ENCODE measurements at places on chromosomes 6 and 20.
A peak's percentile ranks its signal among the peaks of the same experiment; 100 is the strongest.

- peak; percentile 30 for DNase-seq
Observed at GRCh38 chr6:100881707-100882040, 545 bp upstream of the ASCC3 start.

GRCh38 chr6:167146977-167147376 is 10.8 kb downstream of the GPR31 start:
- DNase-seq, result no peak

GRCh38 chr6:40626886-40627285 is 39.7 kb upstream of the LRFN2 start:
- no peak for DNase-seq

DNA sequence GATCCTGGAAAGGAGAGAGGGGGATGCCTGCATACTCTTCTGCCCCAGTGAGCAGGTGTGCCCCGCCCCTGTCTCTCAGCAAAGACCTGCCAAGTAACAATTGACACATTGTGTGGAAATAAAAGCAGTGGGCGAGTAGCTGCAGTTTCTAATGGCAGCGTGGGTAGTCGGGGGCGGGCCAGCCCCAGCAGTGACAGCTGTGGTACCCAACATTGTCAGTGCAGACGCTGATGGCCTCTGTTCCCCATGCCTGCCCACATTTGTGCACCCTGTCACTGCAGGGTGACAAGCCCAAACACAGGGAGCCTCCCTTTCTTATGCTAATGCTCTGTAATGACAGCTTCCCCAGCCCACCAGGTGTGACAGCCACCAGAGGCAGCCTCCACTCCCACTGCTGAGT is 491.7 kb downstream of the DHX35 start:
- DNase-seq, result no peak

GRCh38 chr6:170294813-170295509 is 4.1 kb upstream of the DLL1 start:
- DNase-seq, result no peak

GRCh38 chr6:154675602-154676088 is 57.6 kb upstream of the SCAF8 start:
- peak; percentile 94 for DNase-seq

DNA sequence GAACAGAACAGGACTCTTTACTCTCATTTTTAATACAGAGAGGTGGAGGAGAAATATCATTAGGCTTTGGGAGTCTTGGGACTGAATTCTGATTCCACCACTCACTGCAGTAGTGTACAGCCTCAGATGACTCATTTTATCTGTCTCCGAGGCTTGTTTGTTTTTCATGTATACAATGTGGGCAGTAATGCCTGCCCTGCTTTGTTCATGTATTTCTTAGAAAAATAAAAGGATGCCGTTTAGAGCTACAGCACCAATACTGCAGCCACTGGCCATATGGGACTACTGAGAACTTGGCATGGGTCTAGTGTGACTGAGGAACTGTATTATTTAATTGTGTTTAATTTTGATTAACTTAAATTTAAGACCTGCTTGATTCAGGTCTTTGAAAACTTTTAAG is 41.2 kb upstream of the JAG1 start:
- DNase-seq, result no peak

- no peak for DNase-seq
Observed at GRCh38 chr20:37480919-37481318, 40.1 kb upstream of the NNAT start.

DNA sequence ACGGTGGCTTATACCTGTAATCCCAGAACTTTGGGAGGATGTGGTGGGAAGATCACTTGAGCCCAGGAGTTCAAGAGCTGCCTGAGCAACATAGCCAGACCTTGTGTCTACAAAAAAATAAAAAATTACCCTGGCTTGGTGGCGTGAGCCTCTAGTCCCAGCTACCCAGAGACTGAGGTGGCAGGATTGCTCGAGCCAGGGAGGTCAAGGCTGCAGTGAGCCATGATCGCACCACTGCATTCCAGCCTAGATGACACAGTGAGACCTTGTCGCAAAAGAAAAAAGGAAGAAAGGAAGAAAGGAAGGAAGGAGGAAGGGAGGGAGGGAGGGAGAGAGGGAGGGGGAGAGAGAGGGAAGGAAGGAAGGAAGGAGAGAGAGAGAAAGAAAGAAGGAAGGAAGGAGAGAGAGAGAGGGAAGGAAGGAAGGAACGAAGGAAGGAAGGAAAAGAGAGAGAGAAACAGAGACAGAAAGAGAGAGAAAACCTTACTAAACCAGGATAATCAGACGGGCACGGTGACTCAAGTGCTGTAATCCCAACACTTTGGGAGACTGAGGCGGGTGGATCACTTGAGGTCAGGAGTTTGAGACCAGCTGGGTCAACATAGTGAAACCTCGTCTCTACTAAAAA is 10.9 kb upstream of the PNRC1 start:
- no peak for DNase-seq

- DNase-seq, result no peak
Observed at GRCh38 chr20:13213335-13213734, 7.7 kb upstream of the ISM1 start.

GRCh38 chr6:25157183-25157582 is 122.0 kb upstream of the CARMIL1 start:
- DNase-seq, result no peak

GRCh38 chr20:9794831-9795230 is 44.0 kb downstream of the PAK5 start:
- no peak for DNase-seq

DNA sequence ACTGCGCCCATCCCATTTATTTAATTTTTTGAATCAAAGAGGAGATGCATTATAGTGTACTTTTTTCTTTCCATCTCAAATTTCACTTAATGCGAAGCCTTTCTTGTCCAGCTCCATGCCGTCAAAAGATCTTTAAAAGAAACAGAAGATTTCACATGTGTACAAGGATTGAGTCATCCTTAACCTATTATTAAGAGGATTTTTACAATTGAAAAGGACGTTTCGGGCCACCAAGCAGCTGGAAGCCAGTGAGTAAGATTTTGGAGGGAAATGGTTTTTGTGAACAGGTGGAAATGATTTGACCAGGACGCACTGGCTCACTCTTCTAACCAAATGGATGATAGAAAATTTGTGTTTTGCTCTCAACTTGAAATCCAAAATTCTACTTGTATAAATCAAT is 15.1 kb upstream of the CCDC170 start:
- DNase-seq, result no peak

- DNase-seq, result no peak
Observed at GRCh38 chr20:61629602-61630390, 377.7 kb downstream of the CDH4 start.

DNA sequence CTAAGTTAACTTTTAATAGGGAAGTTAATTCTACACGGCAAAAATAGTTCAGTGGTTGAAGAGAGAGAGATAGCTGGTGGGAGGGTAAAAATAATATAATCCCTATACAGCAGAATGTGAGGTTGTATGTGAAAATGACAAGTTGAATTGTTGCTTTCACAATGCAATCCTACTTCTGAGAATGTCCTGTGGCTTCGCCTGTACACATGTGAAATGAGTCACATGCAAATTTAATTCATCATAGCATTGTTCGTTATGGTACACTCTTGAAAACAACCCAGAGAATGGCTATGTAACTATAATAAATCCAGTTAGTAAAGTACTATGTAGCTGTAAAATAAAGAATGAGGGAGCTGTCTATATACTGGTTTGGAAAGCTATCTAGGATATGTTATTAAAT is 46.0 kb upstream of the HINT3 start:
- DNase-seq, result no peak

DNA sequence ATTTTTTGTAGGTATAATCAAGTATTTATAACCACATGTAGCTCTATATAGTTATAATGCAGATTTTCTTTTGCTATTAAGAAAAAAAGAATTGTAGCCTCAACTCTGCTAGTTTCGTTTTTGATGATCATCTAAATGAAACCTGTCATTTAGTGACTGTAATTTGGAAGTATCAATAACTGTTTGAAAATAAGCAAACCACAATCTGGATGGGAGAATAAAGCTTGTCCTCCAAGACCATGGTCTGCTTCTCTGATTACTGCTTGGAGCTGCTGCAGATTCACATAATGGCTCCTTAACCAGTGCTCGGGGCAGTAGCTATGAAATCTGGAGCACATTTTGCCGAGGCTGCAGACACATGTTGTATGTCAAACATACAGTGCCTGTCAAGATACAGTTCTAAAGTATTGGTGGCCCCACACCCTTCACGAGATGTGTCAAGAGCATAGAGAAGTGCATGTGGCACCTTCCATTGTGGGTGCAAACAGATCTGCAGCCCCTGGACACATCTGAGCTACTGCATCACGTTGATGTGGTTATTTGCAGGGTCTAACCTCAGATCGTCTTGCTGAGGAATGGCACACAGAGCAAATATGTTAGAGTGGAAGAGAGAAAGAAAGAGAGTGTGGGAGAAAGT is 255.7 kb upstream of the SUPT3H start:
- no peak for DNase-seq

GRCh38 chr20:49753133-49753532 is 39.5 kb upstream of the B4GALT5 start:
- no peak for DNase-seq

DNA sequence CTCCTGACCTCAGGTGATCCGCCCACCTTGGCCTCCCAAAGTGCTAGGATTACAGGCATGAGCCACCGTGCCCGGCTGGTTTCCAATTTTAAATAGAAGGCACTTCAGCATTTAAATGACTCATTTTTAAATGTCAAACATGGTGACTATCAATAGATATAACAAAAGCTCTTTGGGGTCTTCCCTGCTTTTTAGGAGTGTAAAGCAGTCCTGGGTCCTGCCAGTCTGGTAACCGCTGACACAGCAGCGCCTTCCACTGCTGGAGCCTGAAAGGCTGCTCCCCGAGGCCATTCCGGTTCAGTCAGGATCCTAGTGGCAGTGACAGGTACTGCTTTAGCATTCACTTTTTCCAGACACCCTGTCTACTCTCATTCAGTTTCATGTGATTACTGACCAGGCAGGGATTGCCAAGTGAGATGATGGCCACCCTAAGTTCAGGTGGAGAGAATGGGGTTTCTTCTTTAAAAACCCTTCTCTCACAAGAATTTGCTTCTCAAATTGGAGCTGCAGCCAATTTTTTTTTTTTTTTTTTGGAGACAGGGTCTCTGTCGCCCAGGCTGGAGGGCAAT is 5.1 kb downstream of the DIDO1 start:
- peak; percentile 26 for DNase-seq

GRCh38 chr6:18362058-18362561 is 25.0 kb upstream of the RNF144B start:
- DNase-seq, result peak; percentile 34
